ENCODE measurements at places on chromosomes 5 and 9. TPM values are rescaled to one million over a fixed set of nuclear protein-coding genes. Genes with fewer than 3 reads are reported as not detected.
A peak's percentile ranks its signal among the peaks of the same experiment; 100 is the strongest.

DNA sequence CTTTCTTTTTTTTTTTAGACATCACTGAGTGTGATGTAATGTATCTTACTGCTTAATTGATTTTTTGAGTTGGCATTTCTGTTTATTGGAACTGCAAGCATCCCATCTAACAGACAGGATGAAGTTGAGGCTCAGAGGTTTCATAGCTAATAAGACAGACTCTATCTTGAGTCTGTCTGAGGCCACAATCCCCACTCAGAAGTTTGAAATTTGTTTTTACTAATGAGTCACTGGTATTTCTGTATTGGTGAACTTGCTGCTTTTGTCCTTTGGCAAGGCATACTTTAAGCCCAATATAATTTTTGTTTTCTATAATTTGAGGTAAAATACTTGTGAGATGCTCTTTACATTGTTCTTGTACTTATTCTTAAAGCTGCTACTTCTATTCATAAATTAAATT, 491.2 kb downstream of the PSAT1 start:
- H3K4me1 ChIP-seq, result no peaks in the 10 kb centered on the region
- no peak overlapping the region for H3K27ac ChIP-seq
- H3K36me3 ChIP-seq, result no peaks in the 10 kb centered on the region
- peaks cover 2% of the 10 kb centered on the region for H3K27me3 ChIP-seq
- no peak overlapping the region for H3K4me3 ChIP-seq

DNA sequence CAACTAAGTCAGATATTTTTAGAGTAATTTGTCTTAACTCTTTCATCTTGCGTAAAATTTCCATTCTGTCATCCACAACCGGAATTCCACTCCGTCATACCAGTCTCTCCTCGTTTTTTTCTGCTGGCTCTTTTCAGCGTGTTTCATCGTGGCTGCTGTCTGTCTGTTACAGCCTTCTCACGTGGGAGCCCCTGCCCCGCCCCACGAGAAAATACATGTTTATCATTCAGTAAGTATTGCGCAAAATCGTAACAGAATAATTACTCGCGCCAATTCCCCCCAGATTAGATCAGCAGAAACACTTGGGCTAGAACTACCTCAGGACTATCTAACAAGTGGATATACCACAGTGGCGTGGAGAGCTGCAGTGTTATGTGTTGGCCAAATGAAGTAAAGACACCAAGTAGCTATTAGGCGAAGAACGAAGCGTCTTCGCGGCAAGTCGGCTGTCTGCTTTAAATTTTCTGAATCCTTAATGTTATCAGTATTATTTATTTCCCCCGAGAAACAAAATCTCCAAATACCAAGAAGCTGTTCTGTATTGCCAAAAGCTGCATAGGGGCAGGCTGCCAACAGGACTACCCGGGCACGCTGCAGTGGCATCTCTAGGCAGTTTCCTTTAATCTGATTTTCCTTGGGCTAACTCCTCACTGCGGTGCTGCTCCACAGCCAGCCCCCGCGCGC, 566 bp upstream of the FOCAD start:
- H3K4me1 ChIP-seq, result peaks cover 13% of the 10 kb centered on the region
- no peak for DNase-seq
- H3K36me3 ChIP-seq, result no peaks in the 10 kb centered on the region
- peak overlapping the region; percentile 71 for H3K4me3 ChIP-seq
- no peak overlapping the region for H3K27ac ChIP-seq

- H3K4me3 ChIP-seq, result no peak overlapping the region
- H3K36me3 ChIP-seq, result no peaks in the 10 kb centered on the region
- peaks cover 15% of the 10 kb centered on the region for H3K4me1 ChIP-seq
- DNase-seq, result no peak
- H3K27ac ChIP-seq, result no peak overlapping the region
Measured at GRCh38 chr5:57940236-57940635, 457.6 kb upstream of the ACTBL2 start.

The FCN2 gene
- total RNA-seq, result not detected

The TMEFF1 gene
- 171 TPM for total RNA-seq
